D341Med (cell line): ENCODE measurements at places on chromosomes 11 and 22.

GRCh38 chr11:28910926-28911325 is 802.7 kb downstream of the METTL15 start:
- no peak for DNase-seq

- no peak for DNase-seq
Observed at GRCh38 chr22:49620003-49620556, 207.6 kb downstream of the BRD1 start.

- no peak for DNase-seq
Observed at GRCh38 chr11:69603111-69603836, 37.7 kb upstream of the CCND1 start.

GRCh38 chr11:794766-795633 is 3.1 kb downstream of the SLC25A22 start:
- peak; percentile 79 for DNase-seq

- no peak for DNase-seq
Observed at GRCh38 chr11:79902493-79902892, 461.7 kb upstream of the TENM4 start.

- DNase-seq, result no peak
Observed at GRCh38 chr11:117932426-117932825, 3.2 kb upstream of the TMPRSS13 start.
